ENCODE measurements at places on chromosomes 7 and 10.

DNA sequence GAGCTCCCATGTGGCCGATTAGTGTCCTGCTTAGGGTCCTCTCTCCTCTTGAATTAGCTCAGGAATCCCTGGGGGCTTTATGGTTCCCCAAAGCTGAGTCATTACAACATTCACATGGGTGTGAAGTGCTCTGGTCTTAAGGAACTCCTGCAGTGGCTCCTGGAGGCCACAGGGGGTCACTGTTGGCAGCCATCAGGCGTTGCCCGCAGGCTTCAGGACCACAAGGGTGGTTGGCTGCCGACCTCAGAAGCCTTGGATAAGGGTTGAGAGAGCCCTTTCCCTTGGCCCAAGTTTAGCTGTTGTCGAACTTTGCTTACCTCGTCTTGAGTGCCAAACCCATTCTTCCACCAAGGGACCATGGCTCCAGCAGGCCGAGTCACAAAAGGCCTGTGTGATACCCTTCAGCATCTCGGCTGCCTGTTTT lies 61.7 kb downstream of the SH2D4B start:
- peak; percentile 64 for DNase-seq

GRCh38 chr7:34357068-34357467 lies 300.9 kb upstream of the NPSR1 start:
- DNase-seq: no peak

DNA sequence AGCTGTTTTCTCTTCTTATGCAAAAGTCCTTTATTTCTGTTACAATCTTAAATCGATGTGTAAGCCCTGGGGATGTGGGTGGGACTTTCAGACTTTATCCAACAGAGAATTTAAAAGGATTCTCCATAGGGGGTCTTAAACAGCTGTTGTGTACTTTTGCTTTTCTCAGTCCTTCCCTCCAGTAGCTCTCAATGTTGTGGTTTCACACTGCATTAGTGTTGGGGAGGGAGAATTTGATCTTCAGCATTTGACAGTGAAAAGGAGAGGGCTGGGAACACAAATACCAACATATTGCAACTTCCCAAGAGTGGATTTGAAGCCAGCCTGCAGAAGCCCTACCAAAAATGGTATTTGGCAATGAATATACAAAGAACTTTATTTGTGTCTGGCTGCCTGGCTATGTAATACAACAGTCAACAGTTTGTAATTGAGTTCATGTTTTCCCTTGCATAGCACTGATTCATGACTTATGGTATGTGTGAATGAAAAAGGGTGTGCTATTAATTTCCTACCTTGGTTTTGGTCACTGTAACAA lies 80.1 kb upstream of the CAPZA2 start:
- DNase-seq: no peak

GRCh38 chr10:6578795-6579182 lies 1.3 kb downstream of the PRKCQ start:
- no peak for DNase-seq

- no peak for DNase-seq
Observed at GRCh38 chr7:155211173-155211572, 86.5 kb upstream of the INSIG1 start.

DNA sequence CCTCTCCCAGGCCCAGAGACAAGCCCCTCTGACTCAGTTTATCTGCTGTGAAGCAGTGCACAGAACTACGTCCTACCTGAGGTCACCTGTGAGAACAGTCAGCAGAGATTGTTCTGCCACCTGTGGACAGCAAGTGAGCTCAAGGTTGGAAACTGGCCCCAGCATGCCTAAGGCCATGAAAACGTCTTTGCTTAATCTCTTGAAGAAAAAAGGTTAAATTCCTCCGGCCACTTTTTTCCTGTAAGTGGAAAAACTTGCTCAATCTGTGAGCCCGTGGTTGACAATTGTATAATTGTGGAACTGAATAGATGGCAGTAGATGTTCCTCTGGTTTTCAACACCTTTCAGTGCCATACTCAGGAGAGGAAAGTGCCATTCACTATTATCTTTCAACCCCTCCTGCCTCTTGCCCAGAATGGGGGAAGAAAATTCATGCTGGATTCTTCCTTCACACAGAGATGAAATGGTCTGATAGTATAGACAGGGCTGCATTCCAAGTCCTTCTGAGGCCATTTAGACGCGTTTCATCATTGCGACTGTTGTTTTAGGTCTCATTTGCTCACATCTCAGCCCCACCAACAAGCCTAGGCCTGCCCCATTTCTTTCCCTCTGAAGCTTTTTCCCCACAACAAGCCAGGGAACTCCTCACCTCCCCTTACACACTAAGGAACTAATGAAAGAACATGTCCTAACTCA lies 292.9 kb downstream of the FZD1 start:
- no peak for DNase-seq

DNA sequence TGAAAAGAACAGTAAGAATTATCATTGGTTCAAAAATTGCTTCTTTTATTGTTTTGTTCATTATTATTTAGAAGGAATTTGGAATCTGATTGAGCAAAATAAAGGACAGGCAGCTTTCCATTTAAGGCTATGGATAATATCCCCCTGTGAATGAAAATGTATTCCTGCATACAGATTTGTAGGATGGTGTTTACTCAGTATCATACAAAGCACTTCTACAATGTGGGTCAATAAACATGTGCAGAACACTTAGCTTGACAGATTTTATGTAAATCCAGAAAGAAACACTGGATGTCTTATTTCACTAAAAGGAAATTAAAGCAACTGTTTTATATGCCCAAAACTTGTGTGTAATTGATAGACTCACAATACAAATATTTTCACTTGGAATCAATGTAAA lies 189.7 kb downstream of the THSD7A start:
- peak; percentile 13 for DNase-seq
